ENCODE measurements at places on chromosomes 2 and 18. TPM values are rescaled to one million over a fixed set of nuclear protein-coding genes. Genes with fewer than 3 reads are reported as not detected.

The GALNT5 gene
- polyA plus RNA-seq, result 0.45 TPM

The NEB gene
- polyA plus RNA-seq, result 22.1 TPM

The PLCL1 gene
- 20.8 TPM for polyA plus RNA-seq

The GCKR gene
- polyA plus RNA-seq, result not detected

The IGFBP5 gene
- 284 TPM for polyA plus RNA-seq

The MROH2A gene
- polyA plus RNA-seq, result 0.26 TPM

The TGFA gene
- polyA plus RNA-seq, result 21.2 TPM

The SETBP1 gene
- 31.7 TPM for polyA plus RNA-seq

The AFF3 gene
- 24.9 TPM for polyA plus RNA-seq

The SLC4A5 gene
- polyA plus RNA-seq, result 3.2 TPM

The ENOSF1 gene
- 133 TPM for polyA plus RNA-seq

The SLC16A14 gene
- 6.5 TPM for polyA plus RNA-seq

The KCNG3 gene
- 0.84 TPM for polyA plus RNA-seq

The CHRNG gene
- 1.1 TPM for polyA plus RNA-seq

The SLC5A7 gene
- polyA plus RNA-seq, result 0.83 TPM

DNA sequence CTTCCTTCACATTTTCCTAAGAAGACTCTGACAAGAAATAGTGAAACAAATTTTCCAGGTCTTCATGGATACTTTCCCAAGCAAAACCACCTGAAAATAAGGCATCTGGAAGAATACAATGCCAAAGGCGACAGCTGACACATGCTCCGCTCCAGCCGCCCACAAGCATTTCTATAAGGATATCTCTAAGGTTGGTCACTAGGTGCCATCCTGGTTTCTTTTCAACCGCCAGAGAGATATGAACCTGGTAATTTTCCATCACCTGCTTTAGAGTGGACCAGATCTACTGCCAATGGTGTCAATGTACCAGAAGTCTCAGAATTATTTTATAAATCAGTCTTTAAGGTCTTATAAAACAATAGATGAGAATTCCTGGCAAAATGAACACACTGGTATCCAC, 97.2 kb downstream of the GAREM1 start:
- DNase-seq, result no peak

GRCh38 chr2:60376252-60376651, 177.2 kb downstream of the BCL11A start:
- no peak for DNase-seq

- DNase-seq, result no peak
These were observed 212.6 kb downstream of the ACKR3 start for GRCh38 chr2:236781933-236782816.

- no peak for DNase-seq
These were observed 324.8 kb downstream of the PARD3B start for GRCh38 chr2:204870053-204870452.

DNA sequence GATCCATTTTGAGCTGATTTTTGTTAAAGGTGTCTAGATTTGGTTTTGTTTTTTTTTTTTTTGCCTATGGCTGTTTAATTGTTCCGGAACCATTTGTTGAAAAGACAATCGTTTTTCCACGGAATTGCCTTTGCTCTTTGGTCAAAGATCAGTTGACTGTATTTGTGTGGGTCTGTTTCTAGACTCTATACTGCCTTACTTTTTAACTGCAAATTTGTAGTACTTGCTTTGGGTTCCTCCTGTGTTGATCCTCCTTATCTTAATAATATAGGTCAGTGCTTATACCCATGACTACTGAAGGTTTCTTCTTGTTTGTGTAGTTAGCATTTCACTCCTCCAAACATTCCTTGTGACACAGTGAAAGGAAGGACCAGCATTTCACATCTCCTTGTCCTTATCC, 30.4 kb downstream of the CERS6 start:
- DNase-seq, result no peak

DNA sequence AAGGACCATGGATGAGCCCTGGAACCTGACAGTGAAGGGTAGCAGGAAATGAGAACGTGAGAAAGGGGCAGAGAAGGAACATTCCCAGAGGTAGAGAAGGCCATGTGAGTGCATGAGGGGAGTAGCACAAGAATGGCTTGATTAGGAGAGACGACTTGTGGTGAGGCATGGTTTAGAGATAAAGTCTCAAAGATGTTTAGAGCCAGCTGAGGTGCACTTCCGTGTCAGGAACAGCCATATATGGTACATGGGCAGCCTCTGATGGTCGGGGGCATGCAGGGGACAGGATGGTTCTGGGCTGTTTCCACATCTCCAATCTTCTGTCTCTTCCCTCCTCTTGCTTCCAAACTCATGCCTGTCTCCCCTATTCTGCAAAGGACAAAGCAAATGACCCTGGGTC, 28.8 kb upstream of the EFEMP1 start:
- no peak for DNase-seq

- no peak for DNase-seq
These were observed 131.3 kb downstream of the INHBB start for GRCh38 chr2:120477198-120477597.

- DNase-seq, result no peak
These were observed 1.2 kb upstream of the CABLES1 start for GRCh38 chr18:23133860-23134779.

- DNase-seq, result no peak
These were observed 646 bp downstream of the ALS2 start for GRCh38 chr2:201779901-201780673.

GRCh38 chr18:60247103-60247502, 125.5 kb downstream of the MC4R start:
- DNase-seq, result no peak

- DNase-seq, result peak; percentile 63
These were observed 56.1 kb downstream of the SF3B1 start for GRCh38 chr2:197378494-197379307.

DNA sequence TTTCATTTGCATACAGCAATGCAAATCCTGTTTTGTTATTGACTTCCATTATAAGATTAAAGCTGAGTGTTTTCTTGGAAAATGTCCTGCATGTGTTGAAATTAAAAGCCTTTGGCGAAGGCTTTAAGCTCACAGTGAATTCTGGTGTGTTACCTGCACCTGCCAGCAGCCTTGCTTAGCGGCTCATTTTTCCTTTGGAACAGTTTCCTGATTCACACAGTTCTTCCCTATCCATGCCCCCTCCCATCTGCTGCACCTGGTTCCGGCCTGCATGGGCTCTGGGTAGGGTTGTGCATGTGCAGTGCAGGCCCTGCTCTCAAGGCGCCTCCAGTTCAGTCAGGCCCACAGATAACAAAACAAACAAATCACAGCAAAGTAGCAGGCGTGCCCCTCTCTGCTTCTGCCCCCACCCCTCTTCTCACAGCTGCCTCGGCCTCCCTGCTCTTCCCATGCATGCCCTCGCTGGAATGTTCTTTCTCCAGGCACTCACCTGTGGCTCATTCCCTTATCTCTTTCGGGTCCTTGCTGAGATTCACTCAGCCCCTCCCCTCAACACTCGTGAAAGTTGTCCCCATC, 15.8 kb downstream of the MTCL1 start:
- no peak for DNase-seq

DNA sequence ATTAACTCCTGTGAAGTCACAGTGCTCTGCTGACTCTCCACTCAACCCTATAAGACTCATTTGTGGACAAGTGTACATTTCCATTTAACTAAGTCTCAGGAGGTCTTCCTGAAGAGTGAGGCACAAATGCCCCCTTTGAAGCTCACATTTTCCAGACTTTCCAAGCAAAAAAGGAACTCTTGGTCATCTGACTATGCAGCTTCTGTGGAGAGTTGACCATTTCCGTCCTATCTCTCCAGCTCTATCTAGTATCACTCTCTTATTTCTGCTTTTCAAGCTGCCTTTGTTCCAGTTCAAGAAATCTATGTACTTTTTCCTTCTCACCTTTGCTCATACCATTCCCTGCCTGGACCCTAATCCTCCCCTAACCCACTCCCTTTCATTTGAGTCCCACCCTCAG, 77.0 kb downstream of the ANTXR1 start:
- no peak for DNase-seq

GRCh38 chr2:173623438-173624319, 269.0 kb downstream of the CDCA7 start:
- no peak for DNase-seq

- DNase-seq, result no peak
These were observed 103.0 kb downstream of the GPR39 start for GRCh38 chr2:132519566-132519965.

DNA sequence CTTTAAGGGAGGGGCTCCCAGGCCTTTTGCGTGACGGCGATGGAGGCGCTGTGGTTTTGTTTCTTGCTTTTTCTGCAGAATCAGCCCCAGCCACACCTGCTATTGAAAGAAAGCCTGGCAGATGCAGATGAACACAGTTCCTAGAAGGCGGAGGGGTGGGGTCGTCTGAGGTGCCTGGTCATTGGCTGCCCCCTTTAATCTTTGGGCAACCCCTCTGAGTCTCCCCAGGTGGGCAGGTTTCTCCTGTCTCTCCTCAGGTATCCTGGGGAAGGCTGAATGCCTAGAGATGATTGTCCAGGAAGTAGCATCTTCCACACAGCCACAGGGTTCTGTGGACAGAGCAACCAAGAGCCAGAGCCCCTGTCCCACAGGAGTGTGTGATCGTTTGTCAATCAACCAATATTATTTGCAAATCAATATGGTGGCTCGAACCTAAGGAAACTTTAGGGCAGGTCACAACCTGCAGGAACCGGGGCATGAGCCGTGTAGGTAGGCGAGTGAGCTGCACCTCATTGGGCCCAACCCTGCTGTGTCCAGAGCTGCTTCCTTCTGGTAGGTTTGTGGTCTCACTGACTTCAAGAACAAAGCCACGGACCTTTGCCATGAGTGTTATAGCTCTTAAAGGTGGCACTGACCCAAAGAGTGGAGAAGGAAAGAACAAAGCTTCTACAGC, 104.3 kb downstream of the NDUFA10 start:
- no peak for DNase-seq

DNA sequence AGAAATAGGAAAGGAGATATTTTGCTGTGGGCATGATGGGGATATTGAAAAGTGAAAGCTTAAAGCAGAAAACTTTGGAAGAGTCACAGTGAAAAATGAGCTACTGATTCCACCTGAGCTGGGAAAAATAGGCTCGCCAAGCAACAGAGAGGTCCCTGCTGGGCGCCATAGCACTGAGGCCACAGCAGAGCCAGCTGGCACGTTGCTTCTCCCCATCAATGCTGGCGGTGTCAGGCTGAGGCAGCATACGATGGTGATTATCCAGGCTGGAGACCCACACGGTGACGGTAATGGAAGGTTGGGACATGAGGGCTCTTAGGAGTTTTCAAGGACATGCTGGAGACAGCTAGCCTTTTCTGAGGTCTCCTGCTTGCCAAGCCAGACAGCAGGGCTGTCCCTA, 25.8 kb upstream of the DTNB start:
- no peak for DNase-seq

DNA sequence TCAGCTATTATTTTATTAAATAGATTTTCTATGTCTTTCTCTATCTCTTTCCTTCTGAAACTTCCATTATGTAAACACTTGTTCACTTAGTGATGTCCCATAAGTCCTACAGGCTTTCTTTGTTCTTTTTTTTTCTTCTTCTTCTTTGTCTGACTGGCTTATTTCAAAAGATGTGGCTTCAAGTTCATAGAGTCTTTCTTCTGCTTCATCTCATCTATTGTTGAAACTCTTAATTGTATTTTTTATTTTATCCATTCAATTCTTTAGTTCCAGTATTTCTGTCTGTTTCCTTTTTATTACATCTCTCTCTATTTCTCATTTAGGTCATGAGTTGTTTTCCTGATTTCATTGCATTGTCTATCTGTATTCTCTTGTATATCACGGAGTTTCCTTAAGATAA, 38.5 kb downstream of the BOD1L2 start:
- DNase-seq, result no peak

DNA sequence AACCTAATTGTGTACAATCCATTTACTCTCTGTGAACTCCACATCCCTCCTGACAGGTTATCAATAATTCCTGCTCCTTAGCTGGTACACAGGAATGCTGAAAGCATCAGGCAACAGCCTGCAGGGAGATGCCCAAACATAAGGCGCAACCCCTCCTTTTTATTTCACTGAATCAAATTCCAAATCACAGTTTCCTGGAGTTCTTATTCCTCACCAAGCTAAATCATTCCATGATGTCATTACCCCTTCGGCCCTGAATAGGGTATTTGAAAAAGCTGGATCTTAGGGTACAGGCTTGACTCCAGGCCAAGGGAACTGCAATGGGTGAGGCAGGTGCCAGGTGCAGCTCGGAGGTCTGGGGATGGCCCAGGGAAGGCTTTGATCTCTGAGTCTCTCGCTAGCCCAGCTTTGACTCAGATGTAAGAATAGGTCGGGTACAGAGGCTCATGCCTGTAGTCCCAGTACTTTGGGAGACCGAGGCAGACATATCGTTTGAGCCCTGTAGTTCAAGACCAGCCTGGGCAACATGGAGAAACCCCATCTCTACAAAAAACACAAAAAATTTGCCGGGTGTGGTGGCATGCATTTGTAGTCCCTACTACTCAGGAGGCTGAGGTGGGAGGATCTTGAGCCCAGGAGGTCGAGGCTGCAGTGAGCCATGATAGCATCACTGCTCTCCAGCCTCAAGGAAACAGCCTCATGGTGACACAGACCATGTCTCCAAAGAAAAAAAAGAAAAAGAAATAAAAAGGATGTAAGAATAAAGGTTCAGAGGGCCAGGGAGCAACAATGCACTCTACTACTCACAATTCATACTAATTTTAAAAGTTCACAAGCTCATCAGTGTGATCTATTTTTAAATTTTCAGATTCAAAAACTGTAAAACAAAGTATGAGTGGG, 6.8 kb downstream of the FHL2 start:
- DNase-seq, result no peak

GRCh38 chr2:232459419-232460035, 3.6 kb downstream of the ALPI start:
- DNase-seq, result no peak
